Omental fat pad (tissue), 4 donors: ENCODE measurements at places on chromosomes 11 and 22.

DNA sequence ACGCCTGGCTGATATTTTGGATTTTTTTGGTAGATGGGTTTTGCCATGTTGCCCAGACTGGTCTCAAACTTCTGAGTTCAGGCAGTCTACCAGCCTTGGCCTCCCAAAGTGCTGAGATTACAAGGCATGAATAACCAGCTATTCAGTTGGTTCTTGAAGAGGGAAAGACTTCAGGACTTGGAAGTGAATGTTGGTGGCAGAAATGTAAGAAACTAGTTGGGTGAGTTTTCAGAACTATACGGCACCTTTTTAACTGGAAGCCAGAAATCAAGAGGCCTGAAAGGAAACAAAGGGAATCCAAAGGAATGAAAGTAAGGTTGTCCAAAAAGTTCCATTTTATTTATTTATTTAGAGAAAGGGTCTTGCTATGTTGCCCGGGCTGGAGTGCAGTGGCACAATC is 2.9 kb downstream of the POGLUT3 start:
- no peak for DNase-seq

DNA sequence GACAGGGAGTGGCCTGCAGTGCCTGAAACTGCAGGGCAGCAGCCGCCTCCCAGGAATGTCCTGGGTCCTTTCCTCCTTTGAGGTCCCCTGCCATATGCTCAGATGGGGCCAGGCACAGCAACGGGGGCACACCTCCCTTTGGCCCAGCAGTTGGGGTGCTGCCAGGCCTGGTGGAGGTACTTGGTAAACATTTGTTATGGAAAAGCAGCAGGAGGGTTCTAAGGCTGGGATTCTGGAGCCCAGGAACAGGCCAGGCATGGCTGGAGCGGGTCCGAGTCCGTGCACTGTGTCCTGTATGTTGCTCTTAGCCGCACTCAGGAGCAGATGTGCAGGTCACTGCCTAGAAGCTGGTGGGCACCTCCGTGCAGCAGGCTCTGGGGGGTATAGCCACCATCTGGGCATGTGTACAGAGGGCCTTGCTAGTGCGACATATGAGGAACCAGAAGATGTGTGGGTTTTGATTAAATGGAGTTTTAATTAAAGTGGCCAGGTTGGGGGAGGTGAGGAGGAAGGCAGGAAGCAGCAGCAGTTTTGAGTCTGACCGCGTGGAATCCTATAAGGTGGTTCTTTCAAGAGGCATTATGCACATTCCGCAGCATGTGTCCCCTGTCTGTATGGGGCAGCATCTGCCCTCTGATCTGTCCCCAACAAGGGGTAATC is 1.5 kb downstream of the ADORA2A start:
- no peak for DNase-seq

- DNase-seq: no peak
Measured at GRCh38 chr11:126317756-126318573, 14.1 kb downstream of the DCPS start.

GRCh38 chr11:84313830-84314359 is 1027.7 kb upstream of the CCDC90B start:
- no peak for DNase-seq

DNA sequence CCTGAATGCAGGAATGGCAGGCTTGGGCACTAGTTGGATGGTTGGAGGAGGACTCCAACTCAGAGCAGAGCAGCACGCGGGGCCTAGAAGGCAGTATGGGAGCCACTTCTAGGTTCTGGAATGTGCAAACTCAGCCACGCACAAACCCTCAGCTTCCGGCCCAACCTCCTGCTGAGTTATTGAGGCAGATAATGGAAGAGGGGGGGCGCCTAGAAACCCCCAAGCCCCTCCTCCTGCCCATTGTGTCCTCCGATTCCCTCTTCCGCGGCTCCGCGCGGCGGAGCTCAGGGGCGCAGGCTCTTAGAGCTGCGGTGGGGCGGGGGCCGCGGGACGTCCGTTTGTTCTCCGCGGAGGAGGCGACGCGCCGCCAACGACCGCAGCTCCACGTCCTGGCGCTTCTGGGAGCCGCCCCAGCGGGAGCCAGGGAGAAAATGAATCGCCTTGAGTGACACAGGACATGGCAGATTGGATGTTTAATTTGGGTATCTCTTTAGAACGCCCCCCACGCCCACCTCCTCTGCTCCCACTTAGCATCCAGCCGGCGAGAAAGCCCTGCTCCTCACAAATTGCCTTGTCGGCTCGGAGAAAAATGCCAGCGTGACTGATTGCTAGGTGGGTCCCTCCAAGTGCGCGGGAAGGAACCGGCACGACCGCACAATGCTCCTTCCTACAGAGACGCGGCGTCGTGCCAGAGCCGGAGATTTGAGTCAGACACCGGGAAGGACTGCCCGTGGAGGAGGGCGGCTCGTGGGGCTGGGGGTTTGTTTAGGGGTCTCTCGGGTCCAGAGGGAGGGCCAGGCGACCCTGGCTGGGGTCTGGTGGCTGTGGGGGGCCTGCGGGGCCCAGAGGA is 144.6 kb downstream of the NECTIN1 start:
- no peak for DNase-seq

- DNase-seq: no peak
Measured at GRCh38 chr11:2940921-2941821, 12.0 kb upstream of the PHLDA2 start.

DNA sequence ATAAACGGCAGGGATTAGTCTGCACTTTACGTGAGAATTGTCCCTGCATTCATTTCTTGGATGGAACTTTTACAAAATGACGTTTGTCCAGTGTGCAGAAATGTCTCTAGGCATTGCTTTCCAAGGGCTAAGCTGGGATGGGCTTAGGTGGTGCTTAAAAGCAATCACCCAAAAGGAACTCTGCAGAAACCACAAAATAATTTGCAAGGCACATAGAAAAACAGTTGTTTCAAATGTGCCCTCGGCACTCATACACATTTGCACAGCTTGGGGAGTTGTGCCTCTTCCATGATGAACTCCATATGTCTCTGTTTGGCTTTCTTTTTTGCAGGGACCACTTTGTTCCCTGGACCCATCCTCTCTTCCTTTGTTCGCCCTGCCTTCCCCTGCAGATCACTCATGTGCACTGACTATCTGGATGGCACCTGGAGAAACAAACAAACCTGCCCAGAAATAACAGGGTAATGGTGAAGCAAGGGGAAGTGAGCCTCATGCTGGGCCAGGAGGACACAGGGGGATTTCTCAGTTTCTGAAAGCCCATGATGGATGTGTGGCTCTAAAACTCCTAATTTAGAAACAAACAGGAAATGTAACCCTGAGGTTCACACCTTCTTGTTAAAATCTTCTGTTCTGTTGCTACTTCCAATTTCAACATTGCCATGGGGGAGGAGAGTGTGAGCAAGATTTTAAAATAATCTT is 150.2 kb downstream of the SNX19 start:
- DNase-seq: no peak

- DNase-seq: no peak
Measured at GRCh38 chr11:78381865-78382264, 35.8 kb downstream of the GAB2 start.

DNA sequence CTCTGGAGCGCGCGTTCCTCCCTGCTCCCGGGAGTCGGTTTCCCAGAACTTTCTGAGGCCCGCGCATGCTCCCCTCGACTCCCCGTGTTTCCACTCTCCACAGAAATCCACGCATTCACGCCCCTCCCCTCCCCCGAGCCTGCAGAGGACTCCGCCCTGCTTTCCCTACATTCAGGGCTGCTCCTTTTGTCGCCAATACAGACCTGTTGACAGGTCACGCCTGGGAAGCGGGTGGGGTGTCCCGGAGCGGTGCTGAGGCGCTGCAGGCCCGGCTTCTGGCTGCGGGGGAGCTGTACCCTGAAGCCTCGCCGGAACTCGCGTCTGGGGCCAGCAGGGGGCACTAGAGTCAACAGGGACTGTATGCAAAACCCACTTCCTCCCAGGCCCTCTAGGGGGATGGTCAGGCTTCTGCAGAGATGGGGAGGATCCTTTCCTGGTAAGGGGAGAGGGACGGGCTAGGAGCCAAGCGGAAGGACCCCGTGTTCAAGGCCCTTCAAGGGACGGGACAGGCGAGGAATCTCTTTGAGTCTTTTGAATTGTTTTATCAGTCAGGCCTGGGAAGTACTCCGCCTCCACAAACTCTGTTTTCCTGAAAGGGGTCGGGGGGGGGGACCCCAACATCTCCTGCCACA is at the start of gene PRAME:
TSS of gene PRAME (minus strand) at position 294 of the 632 bp plus-strand sequence. CDS start 2,433 bp downstream, outside the sequence.
- no peak for DNase-seq

GRCh38 chr11:27864611-27865010 is 164.4 kb upstream of the BDNF start:
- no peak for DNase-seq

- DNase-seq: no peak
Measured at GRCh38 chr22:39292031-39292462, 27.4 kb downstream of the RPL3 start.

DNA sequence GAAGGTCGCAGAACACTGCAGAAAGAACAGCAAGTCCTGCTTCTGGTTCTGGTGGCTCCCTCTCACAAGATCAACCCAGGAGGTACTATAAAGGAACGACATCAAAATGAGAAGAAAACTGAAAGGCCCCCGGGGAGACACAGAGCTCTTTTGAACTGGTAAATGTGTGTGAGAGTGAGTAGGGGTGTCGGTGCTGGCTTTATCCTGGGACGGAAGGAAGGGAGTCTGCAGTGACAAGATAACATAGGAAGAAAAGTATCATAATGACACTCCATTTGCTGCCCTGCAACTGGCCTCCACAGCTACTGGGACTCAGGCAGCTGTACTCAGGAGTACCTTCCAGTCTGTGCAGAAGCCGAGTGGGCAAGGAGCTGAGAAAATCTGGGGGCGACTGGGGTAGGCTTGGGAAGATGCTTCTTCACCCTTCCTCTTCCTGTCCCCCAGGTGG is 60.9 kb downstream of the ENTHD1 start:
- DNase-seq: no peak

GRCh38 chr11:110720431-110721275 is 8.4 kb upstream of the ARHGAP20 start:
- no peak for DNase-seq

- DNase-seq: no peak
Measured at GRCh38 chr11:117230286-117230961, 1.4 kb downstream of the PCSK7 start.

- DNase-seq: no peak
Measured at GRCh38 chr22:38289583-38290082, 16.8 kb upstream of the TMEM184B start.

- DNase-seq: no peak
Measured at GRCh38 chr11:44004452-44005062, 43.2 kb upstream of the ACCSL start.

GRCh38 chr22:27171212-27171611 is 513.8 kb downstream of the MIAT start:
- no peak for DNase-seq
